ENCODE measurements at places on chromosomes 11 and 22. TPM values are rescaled to one million over a fixed set of nuclear protein-coding genes. Genes with fewer than 3 reads are reported as not detected.

The ALKBH8 gene
- 7.0 TPM for total RNA-seq

The SLC22A8 gene
- not detected for total RNA-seq

DNA sequence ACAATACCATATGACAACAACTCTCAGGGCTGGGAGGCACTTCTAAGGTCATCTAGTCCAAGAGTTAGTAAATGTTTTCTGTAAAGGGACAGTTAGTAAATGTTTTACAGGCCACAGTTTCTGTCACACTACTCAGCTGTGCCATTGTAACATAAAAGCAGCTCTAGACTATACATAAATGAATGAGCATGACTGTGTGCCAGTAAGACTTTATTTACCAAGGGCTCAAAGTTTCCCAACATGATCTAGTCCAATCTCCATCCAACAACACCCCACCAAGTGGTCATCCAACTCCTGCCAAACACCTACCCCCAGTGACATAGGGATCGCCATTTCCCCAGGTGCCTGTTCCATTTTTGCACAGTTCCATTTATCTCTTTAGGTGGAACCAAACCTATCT is 12.1 kb downstream of the SERGEF start:
- no peak for DNase-seq

The OR52E8 gene
- not detected for total RNA-seq

DNA sequence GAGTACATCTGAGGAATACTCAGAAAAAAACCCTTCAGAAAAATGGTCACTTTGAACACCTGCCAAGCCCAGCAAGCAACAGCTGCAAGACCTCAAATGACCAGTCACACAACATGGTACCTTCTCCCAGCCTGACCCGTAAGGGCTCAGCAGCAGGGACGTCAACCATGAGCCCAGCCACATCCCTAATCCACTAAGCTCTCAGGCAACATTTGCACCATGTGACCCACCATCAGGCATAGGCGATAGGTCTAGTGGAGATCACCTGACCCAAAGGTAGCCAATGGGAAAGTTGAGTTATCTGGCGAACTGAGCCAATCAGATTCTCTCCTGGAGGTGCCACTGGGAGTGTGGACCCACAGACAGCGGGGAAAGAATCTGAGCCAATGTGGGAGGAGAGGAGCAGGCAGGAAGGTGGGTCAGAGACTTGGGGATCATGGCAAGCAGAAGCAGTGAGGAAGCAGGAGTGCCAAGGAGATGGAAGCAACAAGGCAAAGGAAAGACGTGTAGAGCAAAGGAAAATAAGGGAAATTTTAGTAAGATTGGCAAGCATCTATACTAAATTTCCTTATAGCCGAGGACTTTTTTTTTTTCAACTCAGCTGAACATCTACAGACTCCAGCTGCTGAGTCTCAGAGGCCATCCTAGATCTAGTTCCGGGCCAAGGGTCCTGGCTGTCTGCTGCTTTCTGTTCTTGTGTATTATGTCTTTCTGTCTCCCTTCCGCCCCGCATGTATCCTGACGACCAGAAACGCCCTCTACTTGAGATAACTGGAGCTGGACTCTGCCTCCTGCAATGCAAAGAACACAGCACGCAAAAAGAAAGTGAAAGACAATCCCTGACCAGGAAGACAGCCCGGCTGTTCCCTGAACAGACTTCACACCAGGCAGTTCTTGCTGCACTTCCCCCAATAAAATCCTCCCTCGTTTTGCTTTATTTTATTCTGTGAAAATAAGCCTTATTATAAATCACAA is 11.0 kb upstream of the PLAAT2 start:
- DNase-seq, result no peak

The MUC2 gene
- total RNA-seq, result not detected

- no peak for DNase-seq
Observed at GRCh38 chr11:70026012-70026411, 52.1 kb upstream of the ANO1 start.

DNA sequence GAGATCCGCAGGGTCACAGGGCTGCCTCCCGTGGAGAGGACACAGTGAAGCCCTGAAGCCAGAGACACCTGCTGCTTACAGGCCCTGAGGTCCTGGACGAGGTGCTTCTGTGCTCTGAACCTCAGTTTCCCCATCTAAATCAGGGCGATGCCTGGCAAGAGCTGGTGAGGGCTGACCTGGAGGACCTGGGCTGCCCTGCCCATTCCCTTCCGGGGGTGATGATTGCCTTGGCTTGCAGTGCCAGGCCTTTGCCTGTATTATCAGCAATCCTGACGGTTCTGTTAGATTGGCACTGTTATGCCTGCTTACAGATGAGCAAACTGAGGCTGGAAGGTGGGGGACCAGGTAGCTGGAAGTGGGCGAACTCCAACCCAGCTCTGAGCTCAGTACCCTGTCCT is 7.8 kb upstream of the GTSE1 start:
- DNase-seq, result no peak

DNA sequence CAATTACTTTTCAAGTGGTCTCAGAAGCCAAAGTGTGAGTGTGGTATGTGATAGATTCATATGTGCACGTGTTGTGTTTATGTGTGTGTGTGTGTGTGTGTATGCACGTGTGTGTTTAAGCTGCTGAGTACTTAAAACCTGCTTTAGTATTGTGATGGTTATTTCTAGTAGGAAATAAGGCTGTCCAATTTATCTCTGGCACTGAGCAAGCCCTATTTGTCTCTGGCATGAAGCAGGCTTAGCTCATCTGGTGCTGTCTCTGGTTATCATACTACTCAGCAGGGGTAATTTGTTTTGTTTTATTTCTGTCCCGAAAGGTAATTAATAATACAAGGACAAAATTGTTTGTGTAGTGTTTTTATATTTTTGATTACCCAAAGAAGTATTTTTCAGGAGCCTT is 333.7 kb downstream of the FAT3 start:
- DNase-seq, result no peak

DNA sequence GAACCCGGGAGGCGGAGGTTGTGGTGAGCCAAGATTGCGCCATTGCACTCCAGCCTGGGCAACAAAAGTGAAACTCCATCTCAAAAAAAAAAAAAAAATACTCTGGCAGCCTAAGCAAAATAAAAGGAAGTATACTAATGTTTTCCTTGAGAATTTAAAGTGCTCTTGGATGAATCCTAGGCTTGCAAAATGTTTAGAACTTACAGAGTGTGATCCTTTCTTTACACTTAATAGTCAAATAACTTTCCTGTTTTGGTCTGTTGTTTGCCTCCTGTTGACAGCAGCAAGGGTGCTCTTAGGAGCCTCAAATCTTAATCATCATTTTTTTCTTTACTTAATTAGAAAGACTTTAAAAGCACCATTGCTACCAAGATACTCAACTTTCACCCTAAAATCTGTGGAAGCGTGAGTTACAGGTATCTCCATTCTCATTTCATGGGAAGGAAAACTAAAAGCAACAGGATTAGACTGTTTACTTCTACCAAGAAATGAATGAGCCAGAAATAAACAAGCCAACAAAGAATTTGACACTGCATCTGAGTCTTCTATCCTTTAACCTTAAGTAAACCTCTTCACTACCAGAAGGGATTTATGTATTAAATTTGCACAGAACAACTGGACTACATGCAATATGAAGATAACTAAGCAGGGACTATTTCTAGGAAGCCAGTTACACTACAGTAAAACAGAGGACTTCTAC is 38.7 kb upstream of the CRTAM start:
- DNase-seq, result no peak

- no peak for DNase-seq
Observed at GRCh38 chr11:82939456-82939855, 37.9 kb downstream of the DDIAS start.

- no peak for DNase-seq
Observed at GRCh38 chr11:1952806-1953482, 5.8 kb downstream of the MRPL23 start.

GRCh38 chr11:96329855-96330510 is 13.0 kb downstream of the MAML2 start:
- DNase-seq, result no peak

The TMEM126B gene
- total RNA-seq, result 64.2 TPM

- peak; percentile 96 for DNase-seq
Observed at GRCh38 chr22:41976070-41976901, 7.0 kb downstream of the SEPTIN3 start.

- DNase-seq, result no peak
Observed at GRCh38 chr11:20277014-20277413, 86.5 kb upstream of the HTATIP2 start.

DNA sequence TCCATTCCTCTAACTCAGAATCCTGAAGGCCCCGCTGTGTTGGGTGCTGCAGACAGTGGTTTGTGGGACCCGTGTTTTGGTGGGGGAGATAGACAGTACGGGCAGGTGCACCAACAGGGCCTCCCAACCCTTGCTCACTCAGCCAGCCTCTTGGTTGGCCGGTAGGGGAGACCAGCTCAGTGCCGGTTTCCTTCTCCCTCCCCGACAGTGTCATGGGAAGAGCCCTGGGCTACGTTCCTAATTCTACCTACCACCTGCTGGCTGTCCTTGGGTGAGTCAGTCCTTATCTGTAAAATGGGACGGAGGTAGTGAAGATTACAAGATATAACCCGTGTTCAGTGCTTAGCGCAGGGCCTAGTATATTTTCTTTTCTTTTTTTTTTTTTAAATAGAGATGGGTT is 5.9 kb downstream of the TMEM134 start:
- peak; percentile 20 for DNase-seq

The SCGB1C1 gene
- not detected for total RNA-seq

GRCh38 chr11:104096900-104097299 is 60.5 kb downstream of the DDI1 start:
- DNase-seq, result no peak

The PRDX5 gene
- total RNA-seq, result 303 TPM

DNA sequence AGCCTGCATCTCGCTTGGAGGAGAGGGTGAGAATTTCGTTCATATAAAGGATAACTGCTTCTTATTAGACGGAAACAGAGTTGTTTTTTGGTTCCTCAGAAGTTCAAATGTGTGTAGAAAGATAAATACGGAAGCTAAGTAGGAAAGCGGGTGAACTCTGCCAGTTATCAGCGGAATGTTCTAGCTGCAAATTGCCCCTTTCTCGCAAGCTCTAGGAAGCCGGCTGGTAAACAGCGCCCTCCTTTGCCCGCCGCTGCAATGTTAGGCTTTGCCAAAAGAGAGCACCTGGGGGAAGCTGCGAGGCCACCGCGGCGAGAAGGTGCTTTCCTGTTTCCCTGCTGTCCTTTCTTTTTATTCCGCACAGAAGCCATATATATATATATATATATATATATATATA is 67.0 kb downstream of the IGLL5 start:
- peak; percentile 73 for DNase-seq

DNA sequence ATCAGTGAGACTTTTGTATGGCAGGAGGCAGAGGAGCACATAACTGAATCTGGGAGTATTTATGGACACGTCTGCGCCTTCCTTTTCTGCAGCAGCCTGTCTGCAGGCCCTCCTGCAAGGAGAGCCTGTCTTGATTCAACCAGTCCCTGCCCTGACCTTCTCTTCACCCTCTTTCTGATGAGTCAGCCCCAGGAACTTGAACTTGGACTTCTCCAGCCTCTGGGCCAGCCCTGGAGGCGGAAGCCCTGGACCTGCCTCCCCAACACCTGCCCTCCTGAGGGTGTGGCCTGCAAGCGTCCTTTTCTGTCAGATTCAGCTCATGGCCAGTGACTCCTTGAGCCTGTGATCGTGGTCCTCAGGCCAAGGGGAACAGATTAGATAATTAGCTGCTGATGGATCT is 20.0 kb downstream of the DAGLA start:
- DNase-seq, result no peak

- peak; percentile 49 for DNase-seq
Observed at GRCh38 chr11:35404388-35404775, 15.0 kb downstream of the SLC1A2 start.
